ENCODE measurements at places on chromosomes 4 and X.

GRCh38 chr4:41989994-41990364, 351 bp upstream of the SLC30A9 start:
- no peak for DNase-seq

DNA sequence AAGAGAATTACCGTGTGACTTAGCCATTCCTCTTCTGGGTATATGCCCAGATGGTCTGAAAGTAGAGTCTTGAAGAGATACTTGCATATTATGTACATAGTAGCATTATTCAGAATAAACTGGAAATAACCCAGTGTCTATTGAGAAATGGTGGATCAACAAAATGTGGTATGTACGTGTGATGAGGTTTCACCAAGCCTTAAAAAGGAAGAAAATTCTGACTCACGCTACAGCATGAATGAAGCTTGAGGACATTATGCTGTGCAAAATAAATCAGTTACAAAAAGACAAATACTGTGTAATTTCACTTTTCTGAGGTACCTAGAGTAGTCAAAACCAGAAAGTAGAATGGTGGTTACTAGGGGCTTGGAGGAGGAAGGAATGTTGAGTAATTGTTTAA, 37.3 kb downstream of the GBA3 start:
- DNase-seq = no peak

- peak; percentile 62 for DNase-seq
Measured at GRCh38 chr4:101039367-101039766, 308.0 kb downstream of the PPP3CA start.

DNA sequence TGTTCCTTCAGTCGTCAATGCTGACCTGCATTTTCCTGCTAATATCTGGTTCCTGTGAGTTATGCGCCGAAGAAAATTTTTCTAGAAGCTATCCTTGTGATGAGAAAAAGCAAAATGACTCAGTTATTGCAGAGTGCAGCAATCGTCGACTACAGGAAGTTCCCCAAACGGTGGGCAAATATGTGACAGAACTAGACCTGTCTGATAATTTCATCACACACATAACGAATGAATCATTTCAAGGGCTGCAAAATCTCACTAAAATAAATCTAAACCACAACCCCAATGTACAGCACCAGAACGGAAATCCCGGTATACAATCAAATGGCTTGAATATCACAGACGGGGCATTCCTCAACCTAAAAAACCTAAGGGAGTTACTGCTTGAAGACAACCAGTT, 12.6 kb downstream of the TLR8 start:
- DNase-seq = no peak

Measured in CD4-positive, alpha-beta T cell treated with Interferon alpha-2 for 1 hour (primary cell).